ENCODE measurements at places on chromosomes 3 and 15. TPM values are rescaled to one million over a fixed set of nuclear protein-coding genes. Genes with fewer than 3 reads are reported as not detected.

DNA sequence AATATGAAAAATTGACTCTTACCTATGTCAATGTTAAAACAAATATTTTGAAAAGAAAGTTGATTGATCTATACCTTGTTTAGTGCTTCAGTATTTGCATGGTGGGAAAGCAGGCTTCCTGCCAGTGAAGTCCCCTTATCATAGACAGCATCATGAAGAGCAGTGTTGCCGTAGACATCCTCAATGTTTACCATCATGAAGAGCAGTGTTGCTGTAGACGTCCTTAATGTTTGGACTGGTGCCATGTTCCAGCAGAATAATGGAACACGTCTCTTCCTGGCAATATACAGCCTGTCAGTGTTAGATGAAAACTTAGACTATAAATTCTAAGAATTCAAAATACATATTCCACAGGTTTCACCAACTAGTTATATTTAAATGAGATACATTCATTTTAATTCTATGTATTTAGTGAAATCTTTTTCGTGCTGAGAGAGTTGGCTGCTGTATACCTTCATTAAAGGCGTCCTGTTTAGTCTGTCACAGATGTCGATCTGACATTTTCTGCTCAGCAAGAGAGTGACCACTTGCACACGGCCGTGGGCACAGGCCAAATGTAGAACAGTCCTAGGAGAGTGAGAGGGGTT lies 116.8 kb downstream of the LMLN start:
- DNase-seq, result no peak

DNA sequence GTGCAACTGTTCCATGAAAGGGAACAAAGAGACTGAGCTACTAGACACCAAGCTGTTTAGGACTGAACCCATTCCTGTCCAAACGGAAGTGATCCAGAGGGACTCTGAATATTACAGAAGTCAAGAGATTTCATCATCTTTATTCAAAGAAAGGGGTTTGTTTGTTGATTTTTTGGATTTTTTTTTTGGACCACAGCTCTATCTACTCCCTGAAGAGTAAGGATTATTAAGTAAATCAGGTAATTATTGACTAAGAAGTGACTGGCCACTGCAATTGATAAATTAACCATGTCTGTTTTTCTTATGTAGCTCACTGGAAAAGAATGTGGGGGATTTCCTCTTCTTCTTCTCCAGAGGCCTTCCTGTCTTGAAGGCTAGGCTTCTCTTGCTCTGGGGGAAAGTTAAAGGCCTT lies 146.6 kb upstream of the TPM1 start:
- no peak for DNase-seq

DNA sequence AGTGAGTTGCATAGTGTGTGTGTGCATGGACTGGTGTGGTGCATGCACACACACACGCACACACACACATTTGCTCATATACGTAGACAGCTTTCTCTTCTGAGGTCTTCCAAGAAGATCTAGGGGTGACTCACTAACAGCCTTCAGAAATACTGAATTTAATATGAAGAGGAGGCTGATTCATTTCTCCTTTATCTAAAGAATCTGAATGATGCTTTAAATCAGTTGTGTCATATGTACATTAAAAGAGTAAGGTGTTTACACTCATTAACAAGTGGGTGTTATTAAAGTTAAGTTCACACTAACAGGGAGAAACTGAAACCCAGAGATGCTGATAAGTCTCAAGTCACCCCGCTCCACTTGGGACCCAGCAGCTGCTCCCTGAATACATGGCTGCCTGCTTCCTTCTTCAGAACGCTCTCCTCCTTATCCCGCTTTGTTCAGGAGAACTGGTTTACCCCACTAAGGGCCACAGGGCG lies 22.0 kb downstream of the TMPRSS7 start:
- no peak for DNase-seq

- no peak for DNase-seq
Observed at GRCh38 chr15:64930019-64930652, 18.4 kb downstream of the ANKDD1A start.

DNA sequence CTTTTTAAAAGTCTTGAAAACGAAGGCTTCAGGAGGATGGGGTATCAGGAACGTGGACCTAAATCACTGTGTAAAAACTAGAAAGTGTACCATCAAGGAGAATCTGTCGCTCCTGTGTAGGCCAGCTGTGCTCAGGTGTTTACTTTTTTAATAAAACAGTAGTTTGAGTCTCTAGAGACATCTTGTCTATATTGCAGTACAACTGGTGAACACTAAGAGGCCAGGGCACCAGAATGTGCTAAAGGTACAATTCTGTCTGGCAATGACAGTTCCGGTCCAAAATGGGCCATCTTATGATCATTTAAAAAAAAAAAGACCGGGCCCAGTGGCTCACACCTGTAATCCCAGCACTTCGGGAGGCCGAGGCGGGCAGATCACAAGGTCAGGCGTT lies 61.8 kb upstream of the MCF2L2 start:
- no peak for DNase-seq

FETUB gene
- total RNA-seq, result not detected
